ENCODE measurements at places on chromosomes 7 and 10.

GRCh38 chr7:47195641-47196040 lies 386.3 kb downstream of the TNS3 start:
- DNase-seq = no peak

GRCh38 chr7:142797391-142798377 lies 26.9 kb downstream of the PRSS2 start:
- DNase-seq = no peak

- DNase-seq = no peak
These were observed 54.4 kb downstream of the MCMBP start for GRCh38 chr10:119817991-119818888.

GRCh38 chr7:128027485-128027980 lies 3.7 kb downstream of the LRRC4 start:
- DNase-seq = no peak

DNA sequence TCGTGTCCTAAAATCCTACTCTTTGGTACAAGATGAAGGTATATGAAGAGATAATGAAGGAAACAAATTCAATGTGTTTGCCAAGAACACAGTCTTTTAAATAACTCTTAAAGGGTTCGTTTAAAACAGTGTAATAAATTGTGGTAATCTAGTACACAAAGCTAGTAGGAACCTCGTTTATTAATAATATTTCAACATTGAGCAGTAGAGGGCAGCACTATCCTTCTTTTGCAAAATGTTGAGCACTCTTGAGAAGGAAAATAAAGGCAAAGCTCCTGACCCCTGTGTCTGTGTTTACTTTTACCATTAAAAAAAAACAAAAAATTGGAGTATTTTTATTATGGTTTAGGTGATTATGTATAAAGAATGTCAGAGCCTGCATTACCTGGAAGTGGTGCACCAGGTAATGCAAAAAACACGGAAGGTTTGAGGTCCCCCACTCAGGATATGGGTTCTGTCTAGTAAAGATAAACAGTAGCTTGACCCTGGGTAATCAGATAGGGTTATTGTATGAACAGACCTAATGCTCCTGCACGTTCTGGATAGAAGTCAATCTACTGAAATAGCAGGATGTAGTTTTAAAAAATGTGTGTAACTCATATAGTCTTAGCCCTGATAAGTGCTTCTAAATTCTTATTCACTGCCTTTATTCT lies 5.7 kb upstream of the GOT1 start:
- DNase-seq = no peak

GRCh38 chr10:557792-558328 lies 131.6 kb downstream of the DIP2C start:
- no peak for DNase-seq

DNA sequence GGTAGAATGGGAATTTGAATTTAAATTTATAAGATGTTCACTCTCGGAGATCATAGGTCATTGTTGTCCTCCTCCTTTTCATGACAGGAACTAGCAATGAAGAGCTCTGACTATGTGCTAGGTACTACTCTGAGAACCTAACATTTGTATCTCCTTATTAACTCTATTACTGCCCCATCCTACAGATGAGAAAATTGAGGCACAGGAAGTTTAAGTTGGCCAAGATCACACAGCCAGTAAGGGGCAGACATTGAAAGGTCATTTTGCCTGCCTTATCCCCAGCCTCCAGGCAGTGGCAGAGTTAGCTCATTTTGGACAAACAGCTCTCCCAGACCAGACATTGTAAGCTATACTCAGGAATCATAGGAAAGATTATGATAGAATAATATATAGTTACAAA lies 6.0 kb downstream of the SRGN start:
- DNase-seq = no peak

GRCh38 chr10:132478341-132479023 lies 59.1 kb upstream of the INPP5A start:
- no peak for DNase-seq

DNA sequence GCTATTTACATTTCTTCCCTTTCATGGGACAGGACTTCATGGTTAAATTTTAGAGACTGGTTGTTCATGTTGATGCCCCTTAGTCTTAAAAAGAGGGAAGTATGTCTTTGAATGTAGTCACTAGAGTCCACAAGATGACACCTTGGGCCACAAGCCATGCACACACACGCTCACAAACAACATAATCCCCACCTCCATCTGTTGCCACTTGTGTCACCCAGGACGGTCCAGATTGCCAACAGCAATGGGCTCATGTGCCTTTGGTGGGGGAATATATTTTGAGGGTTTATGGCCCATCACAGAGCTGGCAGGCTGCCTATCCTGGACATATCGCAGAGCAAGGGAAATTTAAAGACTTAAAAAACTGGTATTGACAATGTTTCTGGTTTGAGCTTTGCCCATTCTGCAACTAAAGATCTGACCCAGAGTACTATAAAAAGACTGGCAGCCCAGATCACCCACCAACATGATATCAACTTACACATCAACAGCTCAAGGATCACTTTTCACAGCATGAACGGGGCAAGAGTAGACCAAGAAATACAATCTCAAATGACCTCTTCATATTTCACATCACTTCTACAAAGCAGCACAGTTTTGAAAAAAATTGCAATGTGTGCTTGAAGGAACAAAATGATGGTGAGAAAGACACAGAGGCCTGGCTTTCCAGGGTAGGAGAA lies 50.5 kb downstream of the STRA8 start:
- DNase-seq = no peak

GRCh38 chr10:16231734-16232435 lies 204.9 kb upstream of the PTER start:
- DNase-seq = no peak

DNA sequence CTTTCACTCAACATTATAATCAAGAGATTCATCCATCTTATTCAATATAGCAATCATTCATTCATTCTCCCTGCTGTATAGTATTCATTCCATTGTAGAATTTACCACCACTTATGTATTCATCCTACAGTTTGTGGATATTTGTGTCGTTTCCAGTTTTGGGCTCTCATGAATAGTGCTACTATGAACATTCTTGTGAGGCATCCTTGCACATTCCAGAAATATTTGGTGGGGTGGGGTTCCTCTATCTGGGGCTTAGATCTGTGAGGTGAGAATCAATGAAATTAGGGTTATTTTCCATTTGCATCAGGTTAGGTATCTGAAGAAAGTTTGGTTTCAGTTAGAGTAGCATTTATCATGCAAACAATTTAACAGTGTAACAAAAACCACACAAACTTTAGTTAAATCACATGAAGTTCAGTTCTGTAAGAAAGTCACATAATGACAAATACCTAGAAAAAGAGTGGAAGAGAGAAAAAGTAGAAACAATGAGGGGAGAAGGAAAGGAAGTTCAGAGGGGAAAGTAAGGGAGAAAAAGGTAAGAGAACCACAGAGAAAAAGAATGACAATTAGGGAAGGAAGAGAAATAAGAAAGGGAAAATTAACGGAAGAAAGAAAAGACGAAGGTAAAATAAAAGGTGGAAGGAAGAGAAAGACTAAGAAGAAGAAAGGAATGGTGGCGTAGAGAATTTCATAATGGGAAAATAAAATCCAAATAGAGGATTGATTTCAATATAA lies 25.3 kb upstream of the CBLL1 start:
- no peak for DNase-seq

DNA sequence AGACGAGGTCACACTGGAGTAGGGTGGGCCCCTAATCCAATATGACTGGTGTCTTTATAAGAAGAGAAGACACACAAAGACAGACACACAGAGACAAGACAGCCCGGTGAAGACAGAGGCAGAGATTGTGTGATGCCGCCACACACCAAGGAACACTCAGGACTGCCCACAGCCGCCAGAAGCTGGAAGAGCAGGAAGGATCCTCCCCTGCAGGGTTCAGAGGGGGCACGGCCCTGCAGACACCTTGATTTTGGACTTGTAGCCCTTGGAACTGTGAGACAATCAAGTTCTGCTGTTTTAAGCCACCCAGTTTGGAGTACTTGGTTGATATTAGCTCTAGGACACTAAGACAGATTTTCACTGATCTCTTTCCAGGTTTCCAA lies 72.1 kb upstream of the NANOS1 start:
- no peak for DNase-seq

DNA sequence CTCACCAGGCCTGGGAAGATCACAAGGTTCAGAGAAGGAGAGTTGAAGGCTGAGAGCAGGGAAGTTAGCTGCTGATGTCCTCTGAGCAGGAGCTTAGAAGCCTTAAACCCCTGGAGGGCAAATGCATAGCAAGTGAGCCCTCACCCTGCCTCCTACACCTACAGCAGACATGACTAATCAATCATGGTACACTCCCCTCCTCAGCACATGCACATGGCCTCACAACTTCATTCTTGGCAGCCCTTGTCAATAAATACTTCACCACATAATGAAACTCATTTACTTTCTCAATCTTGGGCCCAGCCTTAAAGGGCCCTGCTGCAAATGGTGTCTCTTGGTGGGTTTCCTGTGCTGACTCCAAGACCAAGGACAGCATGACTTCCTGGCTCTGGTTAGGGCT lies 12.9 kb downstream of the MMRN2 start:
- DNase-seq = no peak

GRCh38 chr7:96400518-96400917 lies 78.6 kb upstream of the SLC25A13 start:
- no peak for DNase-seq

GRCh38 chr10:62433181-62433692 lies 59.1 kb downstream of the ZNF365 start:
- no peak for DNase-seq

DNA sequence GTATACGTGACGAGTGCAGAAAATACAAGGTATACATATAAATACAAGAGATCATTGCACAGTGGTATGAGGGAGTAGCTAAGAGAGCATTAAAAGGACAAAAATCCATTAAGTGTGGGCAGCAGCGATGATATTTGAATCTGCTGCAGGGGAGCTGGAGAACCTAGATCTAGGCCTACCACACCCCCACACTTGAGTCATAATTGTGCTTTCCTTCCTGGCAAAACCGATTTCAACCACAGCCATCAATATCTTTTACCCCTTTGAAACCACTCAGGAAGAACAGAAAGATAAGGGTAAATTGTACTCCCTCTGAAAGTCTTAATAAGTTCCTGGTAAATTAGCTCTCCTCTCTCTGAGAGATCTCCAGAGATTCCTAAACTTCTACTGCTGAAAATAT lies 345.0 kb downstream of the SORCS1 start:
- no peak for DNase-seq

DNA sequence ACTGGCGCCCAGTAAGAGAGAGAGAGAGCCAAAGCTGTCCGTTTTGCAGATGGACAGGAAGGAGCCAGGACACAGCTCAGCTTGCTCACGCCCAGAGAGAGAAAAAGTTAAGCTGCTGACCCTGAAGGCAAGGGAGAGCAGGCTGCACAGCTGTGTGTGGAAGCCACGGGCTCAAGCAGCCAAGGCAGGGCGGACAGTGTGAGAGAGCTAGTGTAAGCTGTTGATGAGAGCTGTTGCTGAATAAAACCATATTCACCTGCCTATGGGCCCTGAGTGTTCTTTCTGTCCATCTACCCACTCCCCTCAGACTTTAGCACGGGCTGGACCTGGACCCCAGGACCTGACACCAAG lies 5.4 kb downstream of the INMT start:
- DNase-seq = no peak

DNA sequence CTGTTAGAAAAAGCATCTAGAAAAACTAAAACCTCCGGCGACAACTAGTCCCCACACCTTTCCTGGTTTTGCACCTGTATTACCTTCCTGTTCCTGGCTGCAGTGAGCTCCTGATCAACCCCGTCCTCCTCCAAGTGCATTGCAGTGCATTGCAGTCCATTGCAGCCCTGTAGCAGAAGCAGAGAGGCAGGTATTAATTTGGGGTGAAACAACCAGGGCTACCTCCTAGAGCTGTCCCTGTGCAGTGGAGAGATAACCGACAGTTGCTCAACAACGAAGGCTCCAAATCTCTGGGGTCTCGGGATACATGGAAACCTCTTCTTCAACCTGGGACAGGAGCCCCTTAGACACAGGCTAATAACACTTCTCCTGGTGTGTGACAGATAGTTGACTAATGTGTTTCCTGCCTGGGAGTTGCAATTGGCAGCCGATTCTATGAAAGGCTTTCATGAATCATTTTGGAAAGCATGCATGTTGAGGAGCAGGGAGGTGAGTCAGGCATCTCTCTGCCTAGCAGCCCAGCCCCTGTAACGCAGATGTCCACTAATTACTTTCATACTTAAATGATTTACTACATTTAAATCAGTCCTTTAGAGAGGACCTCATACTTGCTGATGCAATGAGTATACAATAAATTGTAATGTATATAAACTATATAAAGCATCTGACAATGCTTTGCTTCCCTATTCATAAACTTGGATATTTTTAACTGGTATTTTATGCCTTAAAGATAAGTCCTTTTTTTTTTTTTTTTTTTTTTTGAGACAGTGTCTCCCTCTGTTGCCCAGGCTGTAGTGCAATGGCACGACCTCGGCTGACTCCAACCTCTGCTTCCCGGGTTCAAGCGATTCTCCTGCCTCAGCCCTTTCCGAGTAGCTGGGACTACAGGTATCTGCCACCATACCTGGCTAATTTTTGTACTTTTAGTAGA lies 59.0 kb downstream of the PRR15 start:
- no peak for DNase-seq

DNA sequence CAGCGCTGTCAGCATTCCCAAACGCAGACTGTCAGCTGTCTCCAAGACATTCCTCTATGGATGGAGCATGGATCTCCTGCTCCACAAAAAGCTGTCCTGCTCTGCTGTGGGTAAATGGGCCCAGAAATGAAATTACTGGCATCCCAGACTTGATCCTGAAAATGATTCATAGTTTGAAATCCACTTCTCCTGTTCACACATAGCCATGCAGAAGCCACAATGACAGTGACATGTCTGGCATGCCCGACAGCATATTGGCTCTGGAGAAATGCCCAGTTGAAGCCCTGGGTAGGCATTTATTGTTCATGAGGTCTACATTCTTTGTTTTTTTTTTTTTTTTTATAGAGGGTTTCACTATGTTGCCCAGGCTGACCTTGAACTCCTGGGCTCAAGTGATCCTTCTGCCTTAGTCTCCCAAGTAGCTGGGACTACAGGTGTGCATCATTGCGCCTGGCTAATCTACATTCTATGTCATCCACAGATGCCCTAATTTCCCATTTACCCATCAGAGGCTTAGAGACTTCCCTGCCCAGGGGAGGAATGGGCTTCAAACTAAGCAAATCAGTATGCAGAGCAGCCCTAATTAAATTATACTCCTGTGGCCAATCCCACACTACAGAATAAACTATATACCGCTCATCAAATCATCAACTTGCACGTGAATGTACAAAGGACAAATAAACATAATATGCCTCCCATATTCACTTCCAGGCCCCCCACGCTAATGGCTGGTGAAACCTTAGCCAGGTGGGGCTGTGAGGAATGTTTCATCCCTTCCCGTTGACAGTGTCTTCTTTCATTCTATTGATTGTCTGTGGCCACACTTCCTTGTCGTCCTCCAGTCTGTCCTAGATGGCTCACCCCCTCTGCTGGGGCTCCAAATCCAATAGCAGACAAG lies 61.8 kb upstream of the EEPD1 start:
- no peak for DNase-seq

- no peak for DNase-seq
These were observed 669.4 kb downstream of the NRG3 start for GRCh38 chr10:82544377-82544776.

GRCh38 chr10:85194706-85195105 lies 866.3 kb downstream of the CCSER2 start:
- no peak for DNase-seq

- no peak for DNase-seq
These were observed 11.1 kb upstream of the TARP start for GRCh38 chr7:38284553-38284952.
